Colonic mucosa (tissue), 4 donors: ENCODE measurements at places on chromosomes 5 and 9.

DNA sequence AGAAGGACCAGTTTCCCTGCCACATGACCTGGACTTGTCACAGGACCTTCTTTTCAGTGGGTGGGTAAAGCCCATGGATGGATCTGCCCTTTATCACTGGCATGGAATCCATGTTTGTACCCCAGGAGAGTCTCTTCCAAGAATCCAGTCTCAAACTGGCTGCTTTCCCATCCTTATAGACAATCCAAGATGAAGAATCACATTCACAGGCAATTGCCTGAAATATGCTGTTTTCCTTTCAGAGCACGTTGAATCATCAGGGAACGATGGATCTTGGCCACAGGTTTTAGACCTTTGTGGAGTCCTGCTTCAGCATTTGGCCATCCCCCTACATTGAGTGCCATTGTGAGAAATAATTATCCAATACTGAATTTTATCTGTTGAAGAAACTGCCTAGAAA is 319.8 kb downstream of the ASTN2 start:
- no peak for DNase-seq

GRCh38 chr5:145854651-145855258 is 18.1 kb downstream of the GRXCR2 start:
- DNase-seq = peak; percentile 85

- DNase-seq = peak; percentile 83
Measured at GRCh38 chr9:83219154-83219923, 156.4 kb upstream of the RASEF start.

GRCh38 chr9:124218438-124218982 is 39.2 kb upstream of the NEK6 start:
- DNase-seq = peak; percentile 80

- no peak for DNase-seq
Measured at GRCh38 chr5:3911773-3912172, 316.1 kb downstream of the IRX1 start.

- DNase-seq = no peak
Measured at GRCh38 chr9:136978865-136979544, 1.7 kb downstream of the PTGDS start.

GRCh38 chr5:142684508-142685041 is 1.3 kb downstream of the FGF1 start:
- no peak for DNase-seq

- DNase-seq = no peak
Measured at GRCh38 chr9:98107926-98108325, 11.1 kb downstream of the TRIM14 start.

DNA sequence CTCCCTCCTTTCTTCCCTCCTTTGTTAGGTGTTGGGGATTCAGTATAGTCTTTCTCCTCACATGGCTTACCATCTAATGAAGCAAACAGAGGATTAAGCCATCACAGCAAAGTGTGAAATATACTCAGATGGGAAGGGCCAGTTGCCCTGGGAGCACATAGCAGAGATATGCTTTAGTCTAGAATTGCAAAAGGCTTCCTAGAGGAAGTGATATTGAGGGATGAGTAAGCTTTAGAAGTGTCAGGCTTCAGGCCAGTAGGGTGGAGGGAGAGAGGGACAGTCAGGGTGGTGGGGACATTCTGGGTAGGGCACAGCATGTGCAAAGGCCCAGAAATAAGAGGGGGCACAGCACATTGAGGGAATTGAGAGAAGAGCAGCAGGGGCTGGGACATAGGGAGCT is 46.2 kb upstream of the GLRA1 start:
- DNase-seq = no peak

DNA sequence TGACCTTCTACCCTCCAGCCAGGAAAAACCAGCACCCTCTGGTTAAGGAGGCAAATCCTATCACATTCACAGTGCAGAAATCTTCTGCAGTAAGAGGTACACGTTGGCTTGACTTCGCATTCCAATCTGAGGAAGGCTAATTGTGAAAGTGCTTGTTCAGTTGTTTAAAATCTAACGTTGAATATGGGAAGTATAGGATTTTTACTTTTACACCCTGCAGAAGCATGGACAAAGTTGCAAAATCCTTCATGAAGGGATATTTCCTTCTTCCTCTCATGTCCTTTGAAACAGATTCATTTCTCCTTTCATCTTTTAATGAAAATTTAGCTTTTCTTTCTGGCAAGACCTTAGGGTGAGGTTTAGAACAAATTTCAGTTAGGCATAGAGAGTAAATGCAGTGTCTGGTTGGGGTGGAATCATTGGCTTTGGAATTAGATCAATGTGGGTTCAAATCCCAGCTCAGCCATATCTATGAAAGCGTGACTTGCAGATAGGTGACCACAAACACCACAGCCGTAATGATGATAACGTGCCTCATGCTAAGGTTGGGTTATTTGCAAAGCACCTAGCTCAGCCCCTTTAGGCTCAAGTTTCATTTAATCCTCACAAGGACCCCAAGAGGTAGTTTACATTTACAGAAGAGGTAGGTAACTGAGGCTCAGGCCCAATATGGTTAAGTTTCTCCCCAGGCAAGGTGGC is 42.2 kb upstream of the C5orf58 start:
- DNase-seq = no peak

- DNase-seq = no peak
Measured at GRCh38 chr9:92749934-92750315, 14.7 kb downstream of the BICD2 start.

DNA sequence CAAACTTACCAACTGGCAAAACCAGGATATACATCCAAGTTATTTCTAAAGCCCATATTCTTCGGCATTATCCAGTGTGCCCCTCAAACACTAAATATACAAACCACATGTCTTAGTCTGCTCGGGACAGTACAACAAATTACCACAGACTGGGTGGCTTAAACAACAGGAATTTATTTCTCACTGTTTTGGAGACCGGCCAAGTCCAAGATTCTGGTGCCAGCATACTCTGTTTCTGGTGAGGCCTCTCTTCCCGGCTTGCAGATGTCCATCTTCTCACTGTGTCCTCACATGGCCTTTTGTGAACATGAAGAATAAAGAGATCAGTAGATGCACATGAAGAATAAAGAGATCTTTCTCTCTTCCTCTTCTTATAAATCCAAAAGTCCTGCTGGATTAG is 12.9 kb upstream of the SLCO6A1 start:
- DNase-seq = no peak

DNA sequence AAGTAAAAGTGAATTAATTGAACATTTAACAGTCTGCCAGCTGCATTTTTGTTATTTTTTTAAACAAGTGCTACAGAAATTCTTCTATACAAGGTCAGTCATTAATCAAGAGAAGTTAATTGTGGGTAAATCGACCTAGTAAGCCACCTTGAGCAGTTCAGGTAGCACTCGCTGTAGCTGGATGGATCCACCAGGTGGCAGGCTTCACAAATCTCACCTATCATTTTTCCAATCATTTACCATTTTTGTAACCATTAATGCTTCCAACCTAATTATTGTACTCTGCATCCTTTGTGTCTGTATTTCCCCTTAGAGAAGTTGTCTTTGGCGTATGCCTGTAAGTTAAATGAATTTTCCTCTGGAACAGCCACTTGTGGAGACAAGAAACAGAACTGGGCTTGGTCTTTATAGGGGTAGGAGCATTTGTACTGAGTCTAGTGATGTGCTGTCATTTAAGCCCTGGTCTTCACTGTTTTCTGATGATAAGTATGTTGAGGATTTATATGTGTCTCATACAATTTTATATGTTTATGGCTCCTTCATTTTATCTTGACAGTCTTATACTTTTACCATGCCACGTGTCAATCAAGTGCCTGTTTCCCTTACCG is 39.5 kb downstream of the CD180 start:
- no peak for DNase-seq

- no peak for DNase-seq
Measured at GRCh38 chr5:153905219-153905618, 133.5 kb downstream of the FAM114A2 start.

GRCh38 chr5:35644543-35644942 is 26.9 kb downstream of the SPEF2 start:
- no peak for DNase-seq

DNA sequence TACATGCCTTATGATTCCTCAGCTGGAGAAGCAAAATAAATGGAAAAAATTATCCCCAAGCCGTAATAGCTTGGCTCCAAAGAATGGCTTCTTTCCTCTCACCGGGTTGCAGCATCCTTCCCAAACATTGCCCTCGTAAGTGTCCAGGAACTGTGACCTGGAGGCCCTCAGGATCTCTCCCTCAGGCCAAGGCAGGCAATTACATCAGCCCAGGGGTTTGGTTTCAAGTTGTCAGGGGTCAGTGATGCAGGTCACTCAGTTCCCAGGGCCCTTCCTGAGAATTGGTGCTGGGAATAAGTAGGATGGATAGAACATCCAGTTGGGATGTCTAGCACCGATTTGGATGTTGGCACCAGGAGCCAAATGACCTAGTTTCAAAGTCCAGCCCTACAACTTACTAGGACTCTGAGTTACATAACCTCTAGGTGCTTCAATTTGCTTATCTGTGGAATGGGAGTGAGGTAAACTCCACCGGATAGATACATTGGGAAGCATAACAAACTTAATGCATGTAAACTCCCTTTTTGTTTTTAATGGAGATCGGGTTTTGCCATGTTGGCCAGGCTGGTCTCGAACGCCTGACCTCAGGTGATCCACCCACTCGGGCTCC is 133.5 kb upstream of the DAP start:
- DNase-seq = no peak

- DNase-seq = peak; percentile 40
Measured at GRCh38 chr9:16133556-16134227, 580.8 kb downstream of the CCDC171 start.

DNA sequence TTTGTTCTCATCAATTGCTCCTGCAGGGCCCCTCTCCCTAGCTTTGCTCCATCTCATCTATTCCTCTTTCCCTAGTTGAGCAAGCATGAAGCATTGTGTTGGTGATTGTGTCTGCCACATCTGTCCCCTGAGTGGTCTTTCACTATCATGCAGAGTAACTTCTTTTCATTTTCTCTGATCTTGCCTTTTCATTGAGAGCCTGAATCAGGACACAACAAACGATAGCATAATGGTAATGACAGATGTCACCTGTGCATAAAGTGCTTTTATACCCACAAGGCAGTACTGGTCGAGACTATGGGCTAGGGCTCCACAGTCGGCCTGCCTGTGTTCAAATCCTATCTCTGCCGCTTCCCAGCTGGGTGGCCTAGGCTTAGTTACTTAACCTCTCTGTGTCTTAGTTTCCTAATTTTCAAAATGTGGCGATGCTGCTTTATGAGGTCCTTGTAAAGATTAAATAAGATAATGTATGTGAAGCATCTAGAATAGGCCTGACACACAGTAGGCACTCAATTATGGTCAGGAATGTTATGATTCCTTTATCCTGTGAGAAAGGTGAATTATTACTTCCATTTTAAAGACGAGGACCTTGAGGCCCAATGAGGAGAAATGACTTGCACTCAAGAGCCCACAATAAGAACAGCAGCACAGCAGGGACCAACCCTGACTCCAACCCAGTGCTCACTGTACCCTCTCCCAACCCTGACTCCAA is 137.1 kb upstream of the ZNF618 start:
- no peak for DNase-seq

- DNase-seq = no peak
Measured at GRCh38 chr9:135601988-135602387, 37.4 kb downstream of the GLT6D1 start.

DNA sequence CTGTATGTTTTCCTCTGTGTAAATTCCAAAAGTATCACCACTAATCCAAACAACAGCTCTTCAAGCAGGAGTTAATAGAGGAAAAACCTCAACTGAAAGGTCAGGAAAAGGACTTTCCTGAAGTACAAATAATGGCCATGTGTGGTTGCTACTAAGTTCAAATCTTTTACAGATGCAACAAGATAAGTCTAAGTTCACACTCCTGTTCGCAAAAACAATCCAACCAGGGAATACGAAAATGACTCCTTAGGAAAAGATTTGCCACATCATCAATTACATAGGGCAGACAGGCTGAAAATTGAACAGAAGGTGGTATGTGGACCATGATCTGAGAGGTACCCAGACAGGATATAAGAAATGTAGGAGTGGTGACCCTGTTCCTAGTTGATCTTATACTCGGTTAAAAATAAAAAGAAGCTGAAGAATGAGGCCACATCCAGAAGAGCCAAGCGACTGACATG is 210.2 kb downstream of the TSSK1B start:
- DNase-seq = no peak

GRCh38 chr9:91418215-91418610 is 5.4 kb downstream of the NFIL3 start:
- DNase-seq = no peak

DNA sequence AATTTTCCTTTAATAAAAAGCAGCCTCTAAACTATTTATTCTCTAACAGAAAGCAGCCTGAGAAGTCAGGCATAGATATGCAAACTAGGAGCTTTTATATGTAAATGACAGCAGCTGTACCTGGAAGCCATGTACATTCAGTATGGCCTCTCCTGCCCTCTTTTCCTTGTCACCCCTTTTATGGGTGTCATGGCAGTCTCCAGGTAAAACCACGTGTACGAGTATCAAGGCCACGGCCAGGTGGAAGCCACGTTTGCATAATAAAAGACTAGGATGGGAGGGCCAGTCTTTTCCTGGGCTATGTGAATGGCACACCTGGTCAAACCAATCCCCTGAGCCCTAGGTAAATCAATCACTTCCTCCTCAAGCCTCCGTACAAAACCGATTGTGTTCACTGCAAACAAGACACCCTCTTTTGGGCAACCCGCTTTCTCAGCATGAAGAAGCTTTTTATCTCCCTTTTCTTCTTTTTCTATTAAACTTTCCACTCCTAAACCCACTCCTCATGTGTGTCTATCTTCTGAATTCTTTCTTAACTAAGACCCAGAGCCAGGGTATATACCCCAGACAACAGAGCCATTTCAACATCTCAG is 419.5 kb upstream of the CTNND2 start:
- DNase-seq = no peak

GRCh38 chr9:71223953-71224538 is 102.6 kb upstream of the TRPM3 start:
- no peak for DNase-seq

DNA sequence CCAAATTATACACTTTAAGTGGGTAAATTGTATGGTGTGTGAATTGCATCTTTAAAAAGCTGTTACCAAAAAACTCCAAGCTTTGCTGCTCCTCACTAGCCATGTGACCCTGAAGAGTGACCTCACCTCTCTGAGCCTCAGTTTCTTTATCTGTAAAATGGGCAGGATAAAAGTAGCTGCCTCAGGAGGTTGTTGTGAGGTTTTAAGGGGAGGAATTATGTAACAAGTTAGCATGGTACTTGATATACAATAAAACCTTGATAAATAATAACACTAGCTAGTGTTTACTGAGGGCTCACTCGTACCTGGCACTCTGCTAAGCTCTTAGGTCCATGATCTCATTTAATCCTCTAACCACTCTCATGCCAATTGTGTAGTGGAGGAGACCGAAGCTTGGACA is 19.0 kb upstream of the PHF19 start:
- DNase-seq = no peak

DNA sequence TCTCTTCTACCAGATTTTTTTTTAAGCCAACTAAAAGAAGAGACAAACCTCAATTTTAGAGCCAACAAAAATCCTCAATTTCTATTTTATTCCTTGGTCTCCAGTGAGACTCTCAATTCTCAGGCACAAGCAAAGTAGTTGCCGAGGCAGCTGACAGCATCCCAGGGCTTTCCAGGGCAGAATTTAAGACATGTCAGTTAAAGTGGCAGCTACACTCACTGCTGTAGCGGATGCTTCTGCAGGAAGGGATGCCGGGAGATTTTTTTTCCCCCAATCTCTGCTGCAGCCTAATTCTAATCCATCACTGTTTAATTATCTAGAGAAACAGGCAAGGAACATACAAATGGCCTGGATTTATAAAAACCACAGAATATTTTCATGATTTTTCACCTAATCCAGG is 57.0 kb downstream of the TTC39B start:
- no peak for DNase-seq

GRCh38 chr9:136201609-136202453 is 3.1 kb downstream of the LHX3 start:
- DNase-seq = no peak

- DNase-seq = no peak
Measured at GRCh38 chr5:173078878-173079277, 22.7 kb downstream of the CREBRF start.
